HCT116 (cell line): ENCODE measurements at places on chromosomes 7 and 10.

DNA sequence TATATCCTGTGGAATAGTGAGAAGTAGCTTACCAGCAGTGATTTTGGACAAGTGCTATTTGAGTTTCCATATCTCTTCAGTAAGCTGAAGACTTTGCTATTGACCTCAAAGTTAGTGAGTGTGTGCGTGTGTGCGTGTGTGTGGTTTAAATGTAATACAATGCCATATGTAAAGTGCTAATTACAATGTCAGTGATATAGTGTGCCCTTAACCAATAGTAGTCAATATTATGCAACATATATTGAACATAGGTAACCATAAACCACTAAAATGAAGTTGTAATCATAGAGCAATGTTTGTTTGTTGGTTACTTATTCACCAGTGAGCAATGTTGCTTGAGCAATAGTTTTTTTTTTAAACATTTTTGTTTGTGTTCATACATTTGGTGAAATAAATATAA, 309.4 kb downstream of the NXPH1 start:
- no peak for DNase-seq

DNA sequence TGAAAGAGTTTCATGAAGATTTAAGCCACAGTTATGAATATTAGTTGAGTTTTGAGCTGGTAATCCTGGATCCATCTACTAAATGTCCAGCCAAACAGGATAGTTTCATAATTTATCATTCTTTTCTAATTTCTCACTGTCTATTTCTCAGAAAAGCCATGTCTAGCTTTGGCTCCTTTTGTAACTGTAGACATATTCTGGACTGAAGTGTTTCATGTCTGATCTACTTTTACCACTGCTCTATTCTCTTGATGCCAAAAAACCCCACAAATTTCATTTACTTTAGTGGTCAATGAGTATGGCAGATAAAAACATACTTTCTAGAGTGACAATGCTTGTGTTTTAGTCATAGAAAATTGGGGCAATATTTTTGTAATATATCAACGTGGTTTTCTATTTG, 61.2 kb downstream of the ICA1 start:
- DNase-seq, result no peak

GRCh38 chr10:17076626-17077345, 52.8 kb downstream of the CUBN start:
- DNase-seq, result no peak

DNA sequence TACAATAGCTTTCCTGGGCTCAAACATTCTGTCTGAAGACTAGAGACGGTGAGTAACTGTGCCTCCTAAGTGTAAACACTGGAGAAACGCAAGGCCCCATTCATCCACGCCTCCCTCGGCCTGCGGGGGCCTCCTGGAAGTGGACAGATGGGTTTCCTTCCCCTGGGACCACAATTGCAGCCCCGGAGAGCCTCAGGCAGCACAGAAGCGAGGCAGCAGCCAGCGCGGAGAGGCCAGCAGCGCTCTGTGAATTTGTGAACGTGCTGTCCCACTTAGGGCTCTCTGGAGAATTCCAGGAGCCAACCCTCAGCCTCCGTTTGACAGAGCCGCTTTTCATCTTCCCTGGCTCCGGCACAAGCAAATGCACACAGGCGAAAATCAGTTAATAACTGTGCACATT, 23.2 kb upstream of the CALN1 start:
- no peak for DNase-seq

DNA sequence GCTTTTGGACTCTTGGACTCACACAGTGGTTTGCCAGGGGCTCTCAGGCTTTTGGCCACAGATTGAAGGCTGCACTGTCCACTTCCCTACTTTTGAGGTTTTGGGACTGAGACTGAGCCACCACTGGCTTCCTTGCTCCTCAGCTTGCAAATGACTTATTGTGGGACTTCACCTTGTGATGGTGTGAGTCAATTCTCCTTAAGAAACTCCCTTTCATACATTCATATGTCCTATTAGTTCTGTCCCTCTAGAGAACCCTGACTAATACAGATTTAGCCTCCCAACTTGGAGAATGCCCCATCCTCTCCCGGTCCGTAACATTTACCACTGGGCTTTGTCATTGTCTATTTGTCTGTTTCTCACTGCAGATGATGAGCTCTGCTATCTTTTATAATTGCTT, 52.8 kb upstream of the CUL1 start:
- no peak for DNase-seq

DNA sequence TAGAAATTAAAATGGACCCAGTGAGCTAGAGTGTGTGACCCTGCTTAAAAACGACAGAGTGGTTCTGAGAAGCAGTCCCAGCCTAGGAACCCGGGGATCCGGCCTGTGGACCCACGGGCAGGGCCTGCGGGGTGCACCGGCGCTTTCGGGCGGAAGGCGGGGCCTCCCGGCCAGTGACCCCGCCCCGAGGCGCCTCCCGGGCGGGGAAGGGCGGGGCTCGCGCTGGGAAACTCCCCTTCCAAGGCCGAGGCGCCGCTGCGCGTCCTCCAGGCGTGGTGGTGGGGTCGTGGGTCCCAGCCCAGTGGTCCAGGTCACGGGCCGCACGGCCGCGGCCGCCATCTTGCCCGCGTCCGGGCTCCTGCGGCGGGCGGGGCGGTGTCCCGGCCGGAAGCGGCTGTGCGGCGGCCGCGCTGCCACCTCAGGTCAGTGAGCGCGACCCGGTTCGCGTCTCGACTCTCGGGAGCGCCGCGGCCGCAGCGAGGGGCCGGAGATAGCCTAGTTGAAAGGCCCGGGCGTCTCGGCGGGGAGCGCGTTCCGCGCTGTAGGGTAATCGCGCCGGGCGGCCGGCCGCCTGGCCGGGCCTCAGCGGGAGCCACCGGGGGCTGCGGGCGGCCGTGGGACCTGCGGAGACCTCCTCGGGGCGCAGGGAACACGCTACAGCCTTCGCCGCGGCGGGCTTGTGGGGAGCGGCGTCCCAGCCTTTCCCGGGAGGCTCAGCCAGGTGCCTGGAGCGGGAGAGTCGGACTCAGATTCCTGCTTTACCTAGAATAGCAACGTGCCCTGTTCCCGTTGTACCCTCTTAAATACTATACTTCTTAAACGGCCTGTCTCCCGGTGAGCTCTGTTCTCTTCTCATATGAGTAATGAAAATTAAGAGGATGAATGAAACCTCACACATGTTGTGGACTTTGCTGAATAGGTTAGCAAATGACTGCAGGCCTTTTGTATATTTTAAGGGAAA, at the start of gene MIOS:
Gene MIOS (plus strand): TSS at position 234 of the 961 bp plus-strand sequence. CDS start 5,592 bp downstream, outside the sequence.
- peak; percentile 67 for DNase-seq

DNA sequence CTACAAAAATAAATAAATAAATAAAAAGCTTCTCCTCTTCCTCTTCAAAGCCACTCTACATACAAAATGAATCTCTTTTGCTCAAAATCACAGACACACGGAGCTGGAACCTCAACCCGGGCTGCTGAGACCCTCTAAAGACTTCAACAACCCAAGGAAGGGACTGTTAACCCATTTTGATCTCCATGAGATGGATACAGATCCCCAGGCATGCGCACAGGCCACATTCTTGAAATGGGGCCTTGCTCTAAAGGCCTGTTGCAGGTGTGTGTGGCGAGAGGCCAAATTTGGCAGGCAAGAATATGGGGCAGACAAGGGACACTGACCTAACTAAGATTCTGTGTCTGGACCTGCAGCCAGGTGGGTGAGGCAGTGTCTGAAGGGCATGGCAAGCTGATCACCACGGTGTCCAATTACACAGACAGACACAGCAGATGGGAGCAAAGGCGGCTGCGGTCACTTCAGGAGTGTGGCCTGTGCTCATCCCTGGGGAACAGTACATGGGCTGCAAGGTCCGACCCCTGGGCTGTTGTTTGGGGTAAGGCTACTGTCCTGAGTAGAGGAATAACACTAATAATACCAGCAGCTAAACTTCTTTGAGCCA, 219.8 kb downstream of the HECW1 start:
- DNase-seq, result no peak

GRCh38 chr10:35126062-35126529, 550 bp upstream of the CREM start:
- DNase-seq, result no peak

DNA sequence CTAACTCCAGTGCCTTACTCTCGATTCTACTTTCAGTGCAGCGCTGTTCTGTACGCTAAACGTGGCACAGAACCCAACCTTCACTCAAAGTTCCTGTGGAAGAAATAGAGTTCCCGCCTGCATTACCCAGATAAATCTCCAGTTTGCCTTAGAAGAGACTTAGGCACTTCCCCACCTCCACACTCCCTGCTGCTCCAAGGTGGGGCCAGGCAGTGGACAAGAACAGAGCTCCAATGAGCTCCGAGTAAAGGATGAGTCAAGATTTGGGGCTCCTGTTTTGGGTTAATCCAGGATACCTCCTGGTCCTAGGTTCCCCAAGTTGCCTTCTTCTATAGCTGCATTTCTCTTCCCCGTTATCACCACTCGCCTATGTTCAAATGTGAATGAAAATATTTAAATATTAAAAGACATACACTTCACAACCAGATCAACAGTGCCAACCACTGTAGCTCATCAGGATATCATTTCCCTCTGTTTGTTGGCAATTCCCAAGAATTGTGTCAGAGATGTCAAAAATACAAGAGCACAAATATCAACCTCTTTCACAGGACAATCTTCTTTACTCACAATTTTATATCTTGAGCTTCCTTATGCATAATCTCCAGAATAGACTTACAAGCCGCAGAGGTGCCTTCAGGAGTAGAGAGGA, 48.0 kb downstream of the MALSU1 start:
- no peak for DNase-seq

DNA sequence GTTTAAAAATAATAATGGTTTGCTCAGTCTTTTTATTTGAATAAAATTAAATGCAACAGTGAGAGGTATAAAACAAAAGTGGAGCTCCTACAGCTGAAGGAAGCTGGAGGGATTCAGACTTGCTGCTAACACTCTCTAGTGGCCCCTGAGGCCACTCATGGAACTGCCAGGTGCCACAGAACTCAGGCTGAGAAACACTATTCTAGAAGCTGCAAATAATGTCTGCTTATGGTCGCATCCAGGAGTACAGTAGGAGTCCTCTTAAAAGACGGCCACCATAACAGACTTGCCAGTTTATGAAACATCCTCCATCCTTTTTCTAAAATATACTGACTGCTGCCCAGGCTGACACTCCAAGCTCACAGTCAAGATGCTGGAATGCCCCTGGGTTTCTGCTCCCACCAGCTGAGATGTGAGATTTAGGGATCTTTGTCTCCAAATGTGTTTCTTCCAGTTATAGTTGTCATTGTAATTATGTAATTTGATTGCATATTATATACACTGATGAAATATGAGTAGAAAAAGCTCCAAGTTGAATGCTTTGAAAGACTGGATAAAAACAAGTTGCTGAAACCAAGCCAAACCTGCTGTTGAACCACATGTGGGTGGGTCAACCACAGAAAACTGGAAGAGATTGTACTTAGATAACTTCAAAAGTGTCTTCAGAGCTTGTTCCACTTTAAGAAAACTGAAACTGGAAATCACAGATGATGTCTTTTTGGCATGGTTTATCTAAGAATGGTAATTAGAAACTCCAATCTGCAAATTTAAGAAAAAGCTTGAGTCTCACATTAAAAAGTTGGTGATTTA, 213.7 kb upstream of the AOAH start:
- DNase-seq, result no peak

DNA sequence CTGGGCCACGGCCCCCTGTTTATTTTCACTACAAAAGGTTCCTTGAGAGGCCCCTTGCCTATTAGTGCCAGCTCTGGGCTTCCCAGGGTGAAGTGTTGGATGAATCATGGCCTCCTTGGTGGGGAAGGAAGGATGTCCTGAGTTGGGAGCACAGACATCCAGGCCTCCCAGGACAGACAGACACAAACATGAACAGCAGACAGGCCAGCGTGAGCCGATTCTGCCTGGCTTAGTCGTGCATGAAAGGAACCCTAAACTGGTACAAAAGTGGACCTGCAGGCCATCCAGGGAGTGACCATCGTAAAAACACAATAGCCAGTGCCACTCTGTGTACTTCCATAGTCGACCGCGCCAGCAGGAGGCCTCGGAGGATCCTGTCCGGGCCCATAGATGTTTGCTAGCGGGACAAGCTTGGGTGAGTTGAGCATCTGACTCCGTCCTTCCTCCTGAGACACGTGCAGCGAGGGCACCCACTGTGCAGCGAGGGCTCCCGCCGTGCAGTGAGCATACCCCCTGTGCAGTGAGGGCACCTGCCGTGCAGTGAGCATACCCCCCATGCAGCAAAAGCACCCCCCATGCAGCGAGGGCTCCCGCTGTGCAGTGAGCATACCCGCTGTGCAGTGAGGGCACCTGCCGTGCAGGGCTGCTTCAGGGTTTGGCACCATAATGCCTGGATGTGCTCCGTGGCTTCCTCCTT, 51.3 kb upstream of the PRKAR1B start:
- no peak for DNase-seq

DNA sequence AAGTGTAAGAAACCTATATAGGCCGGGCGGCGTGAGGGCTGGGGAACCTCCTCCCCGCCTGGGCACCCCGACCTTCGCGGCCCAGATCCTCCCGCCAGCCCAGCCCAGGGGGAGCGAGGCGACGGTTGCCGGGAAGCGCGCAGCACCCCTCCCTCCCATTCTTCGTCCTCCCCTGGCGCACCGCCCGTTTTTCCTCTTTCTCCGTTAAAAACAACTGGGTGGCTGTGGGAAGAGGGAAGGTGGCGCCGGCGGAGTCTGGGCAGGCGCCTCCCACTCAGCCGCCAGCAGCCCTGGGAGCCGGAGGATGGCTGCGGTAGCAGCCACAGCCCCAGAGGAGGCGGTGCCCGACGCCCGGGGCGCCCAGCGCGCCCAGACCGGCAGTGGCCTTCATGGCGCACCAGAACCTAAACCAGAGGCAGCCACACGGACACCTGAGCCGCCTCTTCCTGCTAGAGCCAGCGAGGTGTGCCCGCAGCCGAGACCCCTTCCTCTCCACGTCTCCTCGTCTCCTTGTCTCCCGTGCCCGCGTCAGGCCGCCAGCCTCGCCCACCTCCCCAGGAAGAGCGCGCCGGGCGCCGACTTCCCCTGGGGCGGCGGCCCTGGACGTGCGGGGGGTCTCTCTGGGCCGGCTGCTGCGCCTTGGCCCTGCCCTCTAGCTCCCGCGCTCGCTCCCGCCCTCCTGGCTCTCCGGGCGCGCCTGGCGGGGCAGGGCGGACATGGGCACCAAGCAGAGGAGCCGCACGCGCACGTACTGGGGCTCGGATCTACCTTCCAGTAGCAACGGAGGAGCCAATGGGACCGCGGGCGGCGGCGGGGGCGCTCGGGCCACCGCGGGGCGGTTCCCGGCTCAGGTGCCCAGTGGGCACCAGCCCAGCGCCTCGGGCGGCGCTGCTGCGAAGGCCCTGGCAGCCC, 32.8 kb upstream of the SFTPD start:
- peak; percentile 23 for DNase-seq

- no peak for DNase-seq
These were observed 18.0 kb upstream of the RSU1 start for GRCh38 chr10:16835228-16835627.

DNA sequence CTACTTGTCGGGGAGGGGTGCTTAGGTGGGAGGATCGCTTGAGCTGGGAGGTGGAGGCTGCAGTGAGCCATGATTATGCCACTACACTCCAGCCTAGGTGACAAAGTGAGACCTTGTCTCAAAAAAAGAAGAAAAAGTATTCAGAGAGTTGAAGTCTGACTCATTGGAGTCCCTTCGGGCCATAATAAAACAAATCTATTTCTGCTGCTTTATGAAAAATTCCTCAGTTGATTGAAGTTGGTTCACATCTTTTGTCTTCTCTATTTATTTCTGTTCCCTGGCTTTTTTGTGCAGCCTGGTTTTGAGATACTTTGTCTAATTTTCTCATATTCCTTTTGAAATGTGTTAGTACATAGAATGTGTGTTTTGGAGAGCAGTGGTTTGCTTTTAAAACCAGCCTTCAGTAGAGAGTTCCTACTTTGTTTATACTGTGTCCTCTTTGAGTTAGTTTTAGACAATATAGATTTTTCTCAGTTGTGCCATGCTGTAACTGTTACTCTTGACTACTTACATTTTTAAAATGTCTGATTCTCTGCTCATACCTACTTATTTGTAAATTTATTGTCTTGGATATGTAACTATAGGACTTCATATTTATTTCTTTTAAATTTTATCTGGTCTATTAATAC, 36.7 kb downstream of the LUC7L2 start:
- DNase-seq, result no peak
